ENCODE measurements at places on chromosomes 13 and 19.

DNA sequence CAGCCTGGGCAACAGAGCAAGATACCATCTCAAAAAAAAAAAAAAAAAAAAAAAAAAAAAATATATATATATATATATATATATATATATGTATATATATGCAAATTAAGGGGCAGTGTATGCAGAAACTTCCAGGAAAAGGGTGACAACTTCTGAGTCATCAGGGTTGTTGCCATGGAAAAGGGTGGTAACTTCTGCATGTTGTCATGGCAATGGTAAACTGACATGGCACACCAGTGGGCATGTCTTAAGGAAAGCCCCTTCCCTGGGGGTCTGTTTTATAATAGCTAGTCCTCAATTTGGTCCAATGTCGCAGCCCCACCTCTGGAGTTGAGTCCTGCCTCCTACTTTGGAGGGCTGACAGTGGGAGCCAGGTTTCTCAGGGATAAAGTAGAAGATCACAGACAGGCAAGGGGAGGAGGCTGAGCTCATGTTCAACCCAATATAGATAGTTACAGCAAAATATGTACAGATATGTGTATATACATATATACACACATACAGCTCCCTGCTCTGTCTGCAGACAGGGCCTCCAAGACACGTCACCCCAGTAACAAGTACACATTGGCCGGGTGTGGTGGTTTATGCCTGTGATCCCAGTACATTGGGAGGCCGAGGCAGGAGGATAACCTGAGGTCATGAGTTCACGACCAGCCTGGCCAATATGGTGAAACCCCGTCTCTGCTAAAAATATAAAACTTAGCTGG lies 7.2 kb upstream of the FCHO1 start:
- peak; percentile 33 for DNase-seq

GRCh38 chr13:21538753-21539152 lies 65.2 kb downstream of the MICU2 start:
- no peak for DNase-seq

DNA sequence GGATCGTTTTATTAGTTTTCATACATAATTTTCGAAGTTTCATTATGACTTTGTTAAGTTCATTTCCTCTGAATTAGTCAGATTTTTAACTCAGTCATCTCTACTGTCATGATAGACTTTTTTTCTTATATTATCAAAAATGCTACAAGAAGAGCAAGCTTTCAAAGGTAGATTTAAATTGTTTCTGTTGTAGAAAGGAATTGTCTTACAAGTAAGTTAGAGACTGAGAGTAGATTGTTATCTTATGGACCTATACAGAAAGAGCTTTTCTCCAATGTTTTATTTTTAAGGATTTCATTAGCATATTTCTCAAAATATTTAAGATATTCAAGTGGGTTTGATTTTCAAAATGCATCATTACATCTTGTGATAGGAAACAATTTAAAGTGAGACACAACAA lies 2.7 kb downstream of the MAB21L1 start:
- no peak for DNase-seq

DNA sequence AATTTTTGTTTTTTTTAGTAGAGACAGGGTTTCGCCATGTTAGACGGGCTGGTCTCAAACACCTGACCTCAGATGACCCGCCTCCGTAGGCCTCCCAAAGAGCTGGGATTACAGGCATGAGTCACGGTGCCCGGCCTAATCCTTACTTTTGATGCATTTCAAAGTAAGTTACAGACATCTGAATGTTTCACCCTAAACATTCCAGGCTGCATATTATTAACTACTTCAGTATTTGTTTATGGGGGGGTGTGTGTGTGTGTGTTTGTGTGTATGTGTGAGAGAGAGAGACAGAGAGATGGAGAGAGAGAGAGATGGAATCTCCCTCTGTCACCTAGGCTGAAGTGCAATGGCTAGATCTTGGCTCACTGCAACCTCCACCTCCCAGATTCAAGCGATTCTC lies 13.1 kb downstream of the SULT2B1 start:
- peak; percentile 60 for DNase-seq

DNA sequence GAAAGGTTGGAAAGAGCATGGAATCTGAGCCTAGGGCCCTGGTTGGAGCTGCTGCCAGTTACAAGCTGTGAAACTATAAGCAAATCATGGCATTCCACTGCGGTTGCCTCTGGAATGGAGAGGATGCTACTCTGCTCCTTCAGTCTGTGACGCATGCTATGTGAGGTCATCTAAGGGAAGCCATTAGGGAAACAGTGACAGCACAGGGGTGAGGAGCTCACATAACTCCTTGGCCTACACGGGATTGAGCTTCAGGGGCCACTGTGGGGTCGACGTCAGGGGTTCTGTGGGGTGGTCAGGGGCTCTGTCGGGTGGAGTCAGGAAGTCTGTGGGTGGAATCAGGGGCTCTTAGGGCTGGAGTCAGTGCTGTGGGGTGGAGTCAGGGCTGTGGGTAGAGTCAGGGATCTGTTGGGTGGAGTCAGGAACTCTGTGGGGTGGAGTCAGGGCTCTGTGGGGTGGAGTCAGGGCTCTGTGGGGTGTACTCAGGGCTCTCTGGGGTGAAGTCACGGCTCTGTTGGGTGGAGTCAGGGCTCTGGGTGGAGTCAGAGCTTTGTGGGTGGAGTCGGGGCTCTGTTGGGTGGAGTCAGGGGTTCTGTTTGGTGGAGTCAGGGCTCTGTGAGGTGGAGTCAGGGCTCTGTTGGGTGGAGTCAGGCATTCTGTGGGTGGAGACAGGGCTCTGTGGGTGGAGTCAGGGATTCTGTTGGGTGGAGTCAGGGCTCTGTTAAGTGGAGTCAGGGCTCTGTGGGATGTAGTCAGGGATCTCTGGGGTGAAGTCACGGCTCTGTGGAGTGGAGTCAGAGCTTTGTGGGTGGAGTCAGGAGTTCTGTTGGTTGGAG lies 35.8 kb upstream of the MEDAG start:
- DNase-seq, result peak; percentile 99

DNA sequence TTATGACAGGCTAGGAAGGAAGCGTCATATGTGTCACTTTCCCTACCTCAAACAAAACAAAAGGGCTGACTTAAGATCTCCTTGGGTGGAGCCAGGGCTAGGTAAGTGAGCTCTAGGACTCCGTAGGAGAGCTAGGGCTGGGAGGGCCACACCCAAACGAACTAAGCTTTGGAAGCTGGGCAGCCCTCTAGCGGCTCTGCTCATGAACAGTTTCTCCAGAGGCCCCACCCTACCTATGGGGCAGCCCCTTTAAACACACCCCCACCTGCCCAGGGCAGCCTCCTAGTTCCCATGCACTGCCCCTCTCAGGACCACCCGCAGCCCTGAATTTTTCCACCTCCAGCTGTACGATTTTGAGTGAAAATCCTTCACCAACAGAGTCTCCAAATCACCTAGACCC lies 3.5 kb downstream of the PEG3 start:
- no peak for DNase-seq

DNA sequence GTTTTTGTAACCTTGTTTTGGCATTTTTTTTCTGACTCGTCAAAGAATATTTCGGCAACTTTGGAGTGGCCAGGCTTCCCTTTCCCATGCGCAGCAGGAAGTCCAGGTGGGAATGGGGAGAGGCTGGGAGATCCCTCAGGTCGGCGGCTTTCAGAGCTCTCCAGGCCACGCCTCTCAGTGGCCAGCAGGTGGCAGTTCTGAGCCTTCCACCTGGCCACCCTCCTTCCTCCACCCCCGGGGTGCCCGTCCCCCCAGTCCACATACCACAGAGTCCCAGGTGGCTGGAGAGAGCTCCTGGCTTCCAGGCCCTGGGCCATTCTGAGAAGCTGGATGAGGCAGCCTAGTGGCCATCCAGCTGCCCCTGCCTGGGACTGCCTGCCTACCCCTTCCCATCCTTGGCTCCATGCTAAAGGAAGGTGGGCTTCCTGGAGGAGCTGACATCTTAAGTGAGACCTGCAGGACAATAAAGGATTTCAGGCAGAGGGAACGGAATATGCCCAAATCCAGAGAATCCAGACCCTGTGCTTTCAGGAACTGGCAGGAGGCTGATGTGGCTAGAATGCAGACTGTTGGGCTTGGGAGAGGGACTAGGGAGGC lies 46.3 kb downstream of the CCNE1 start:
- no peak for DNase-seq

GRCh38 chr13:33340631-33341030 lies 55.1 kb upstream of the STARD13 start:
- peak; percentile 60 for DNase-seq

- no peak for DNase-seq
Observed at GRCh38 chr19:743168-743687, 7.7 kb upstream of the MISP start.

DNA sequence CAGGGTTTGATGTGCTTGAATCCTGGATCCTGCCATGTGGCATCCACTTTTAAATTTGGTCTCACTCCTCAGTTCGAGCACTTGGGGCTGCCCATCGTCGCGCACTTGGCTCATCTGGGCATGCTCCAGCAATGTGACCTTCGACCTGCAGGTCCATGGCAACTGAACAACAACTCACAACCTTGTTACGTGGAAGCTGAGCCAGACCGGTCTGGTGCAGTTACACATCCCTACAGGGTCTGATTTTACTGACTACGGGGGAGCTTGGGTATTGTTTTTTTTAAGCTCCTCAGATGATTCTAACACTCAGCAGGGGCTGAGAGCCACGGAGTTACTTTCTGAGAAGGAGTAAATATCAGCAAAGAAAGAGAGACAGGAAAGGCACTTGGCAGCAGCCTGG lies 769.6 kb downstream of the UQCRFS1 start:
- DNase-seq, result no peak

- peak; percentile 79 for DNase-seq
Observed at GRCh38 chr13:65913173-65913572, 1317.0 kb downstream of the PCDH9 start.

DNA sequence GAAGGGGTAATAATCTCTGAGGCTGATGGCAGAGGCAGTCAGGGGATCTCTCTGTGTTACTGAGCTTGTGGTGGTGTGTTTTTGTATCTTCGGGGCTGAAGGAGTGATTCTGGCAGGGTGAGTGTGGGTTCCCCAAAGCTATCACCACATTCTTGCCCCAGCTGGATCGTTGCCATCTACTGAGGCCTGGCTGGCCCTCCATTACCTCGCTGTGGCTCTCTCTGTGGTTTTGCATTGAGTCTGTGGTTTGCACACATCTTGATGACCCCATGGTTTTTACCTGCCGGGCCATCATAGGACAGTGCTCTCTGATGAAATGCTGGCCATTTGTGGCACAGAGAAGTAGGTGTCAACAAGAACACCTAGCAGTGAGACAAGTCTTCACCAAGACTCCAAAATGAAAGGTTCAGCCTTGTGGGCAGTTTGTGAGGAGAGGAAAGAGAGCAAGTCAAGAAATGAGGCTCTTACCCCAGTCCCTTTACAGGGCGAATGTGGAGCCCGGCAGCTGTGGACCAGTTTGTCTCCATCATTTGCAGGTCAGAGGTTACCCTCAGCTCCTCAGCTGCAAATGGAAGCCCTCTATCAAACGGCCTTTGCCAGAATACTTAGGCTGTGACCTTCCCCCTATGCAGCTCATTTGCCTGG lies 69.0 kb upstream of the NPAS1 start:
- DNase-seq, result no peak

GRCh38 chr19:15439078-15439799 lies 10.5 kb downstream of the WIZ start:
- no peak for DNase-seq

GRCh38 chr19:12838886-12839756 lies 806 bp downstream of the MAST1 start:
- DNase-seq, result no peak

GRCh38 chr19:29445246-29445645 lies 80.5 kb upstream of the VSTM2B start:
- DNase-seq, result no peak

- no peak for DNase-seq
Observed at GRCh38 chr19:5559804-5560133, 8.0 kb downstream of the TINCR start.

GRCh38 chr19:58409010-58409790 lies 751 bp downstream of the ZNF584 start:
- no peak for DNase-seq

- peak; percentile 45 for DNase-seq
Observed at GRCh38 chr19:48815870-48816501, 5.2 kb upstream of the BCAT2 start.

DNA sequence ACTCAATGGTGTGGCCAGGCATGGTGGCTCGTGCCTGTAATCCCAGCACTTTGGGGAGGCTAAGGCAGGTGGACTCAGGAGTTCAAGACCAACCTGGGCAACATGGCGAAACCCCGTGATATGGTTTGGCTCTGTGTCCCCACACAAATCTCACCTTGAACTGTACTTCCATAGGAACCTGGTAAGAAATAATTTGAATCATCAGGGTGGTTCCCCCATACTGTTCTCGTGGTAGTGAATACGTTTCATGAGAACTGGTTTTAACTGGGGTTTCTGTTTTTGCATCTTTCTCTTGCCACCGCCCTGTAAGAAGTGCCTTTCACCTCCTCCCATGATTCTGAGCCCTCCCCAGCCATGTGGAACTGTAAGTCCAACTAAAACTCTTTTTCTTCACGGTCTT lies 49.6 kb downstream of the USP12 start:
- DNase-seq, result no peak

Data from AG10803 (cell line).